ENCODE measurements at places on chromosomes 13 and 19.

GRCh38 chr19:4749870-4750590, 26.4 kb upstream of the DPP9 start:
- DNase-seq: no peak

DNA sequence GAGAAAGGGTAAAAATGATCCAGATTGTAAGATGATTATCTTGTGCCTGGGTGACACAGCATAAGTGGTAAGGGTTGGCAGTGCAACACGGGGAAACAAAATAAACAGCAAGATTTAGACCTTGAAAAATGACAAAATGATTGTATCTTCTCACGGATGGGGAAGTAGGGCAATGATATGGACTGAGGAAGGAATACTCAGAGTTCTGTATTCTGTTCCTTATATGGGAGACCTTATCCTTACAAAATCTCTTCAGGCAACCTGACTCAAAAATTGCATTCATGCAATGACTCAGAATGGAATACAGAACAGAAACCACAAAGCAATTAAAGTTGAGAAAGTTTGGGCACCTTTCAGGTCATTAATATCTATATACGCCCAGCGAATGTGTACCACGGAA, 149.0 kb downstream of the HS6ST3 start:
- no peak for DNase-seq

DNA sequence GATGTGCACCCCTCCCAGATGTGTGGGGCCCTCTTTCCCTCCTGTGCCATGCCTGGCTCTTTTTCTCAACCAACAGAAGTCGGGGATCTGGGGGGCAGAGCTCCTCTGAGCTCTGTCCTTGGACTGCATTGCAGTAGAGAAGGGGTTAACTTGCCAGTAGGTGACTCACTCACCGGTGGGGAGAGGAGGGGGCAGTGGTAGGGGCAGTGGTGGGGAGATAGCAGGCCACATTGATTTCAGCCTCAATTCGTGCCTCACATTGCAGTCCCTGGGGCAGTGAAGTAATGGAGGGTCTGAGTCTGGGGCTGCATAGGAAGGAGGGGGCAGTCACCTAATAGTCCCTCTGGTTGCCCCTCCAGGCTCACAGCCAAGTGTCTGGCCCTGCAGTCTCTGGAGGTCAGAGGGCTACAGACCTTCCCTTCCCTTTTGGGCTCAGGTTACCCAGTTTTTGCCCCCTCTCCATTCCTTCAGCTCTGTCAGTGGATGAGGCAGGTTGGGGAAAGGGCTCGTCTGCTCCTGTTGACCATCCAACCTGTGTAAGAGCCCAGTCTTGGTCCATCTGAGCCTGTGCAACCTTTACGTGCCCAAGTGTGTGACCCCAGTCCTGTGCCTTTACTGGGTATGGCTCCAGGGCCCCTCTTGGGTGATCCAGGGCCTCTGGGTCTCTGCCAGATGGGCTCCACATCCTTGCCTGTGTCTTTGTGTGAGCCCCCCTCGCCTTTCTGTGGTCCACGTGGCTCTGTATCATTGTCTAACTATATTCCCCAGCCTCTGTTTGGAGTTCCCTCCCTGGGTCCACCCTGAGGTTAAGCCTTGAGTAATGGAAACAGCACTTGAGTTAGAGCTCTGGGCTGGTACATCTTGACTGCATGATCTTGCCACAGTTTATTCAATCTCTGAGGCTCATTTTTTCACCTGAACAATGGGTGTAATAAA, 13.0 kb downstream of the CIC start:
- no peak for DNase-seq

DNA sequence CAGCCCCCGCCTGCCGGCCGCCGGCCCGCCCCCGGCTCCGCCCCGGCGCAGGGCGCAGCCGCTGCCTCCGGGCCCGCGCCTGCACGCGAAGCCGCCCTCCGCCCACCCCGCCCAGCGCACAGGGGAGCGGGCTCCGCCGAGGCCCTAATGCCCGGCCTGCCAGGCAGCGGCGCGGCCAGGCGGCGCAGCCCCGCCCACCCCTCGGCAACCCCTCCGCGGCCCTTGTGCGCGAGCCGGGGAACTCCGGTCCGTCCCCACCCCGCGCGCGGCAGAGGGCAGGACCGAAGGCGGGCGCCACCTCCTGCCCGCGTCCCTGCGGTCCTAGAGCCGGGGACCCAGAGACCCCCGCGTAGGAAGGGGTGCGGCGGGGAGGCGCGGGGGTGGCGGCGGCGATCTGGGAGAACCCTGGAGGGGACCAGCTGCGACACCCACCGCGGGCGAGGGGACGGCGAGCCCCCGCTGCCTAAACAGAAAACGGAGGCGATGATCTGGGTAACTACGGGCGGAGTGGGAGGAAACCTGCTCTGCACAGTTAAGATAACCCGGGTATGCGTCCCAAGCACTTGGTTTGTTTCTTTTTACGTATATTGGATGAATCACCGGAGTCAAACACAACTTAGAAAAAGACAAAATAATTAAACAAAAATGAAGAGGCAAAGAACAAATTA, 350 bp upstream of the USP12 start:
- DNase-seq: peak; percentile 91

GRCh38 chr13:95479731-95480130, 72.8 kb upstream of the CLDN10 start:
- DNase-seq: no peak

DNA sequence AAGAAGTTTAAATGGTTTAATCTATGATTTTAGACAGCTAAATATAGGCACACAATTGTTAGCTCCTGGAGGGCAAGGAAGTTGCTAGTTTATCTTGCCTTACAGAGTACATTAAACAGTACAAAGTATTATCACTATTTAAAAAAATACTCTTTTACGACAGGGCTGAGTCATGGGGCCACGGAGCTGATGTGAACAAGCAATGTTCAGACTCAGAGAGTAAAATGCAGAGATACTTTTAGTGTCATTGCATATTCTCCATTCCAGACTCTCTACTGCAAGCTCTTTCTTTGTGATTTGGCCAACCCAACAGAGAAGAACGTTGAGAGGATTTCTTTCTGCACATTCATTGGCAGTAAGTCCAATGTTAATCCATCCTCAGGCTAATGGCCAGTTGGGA, 352.4 kb downstream of the SPRY2 start:
- DNase-seq: no peak

GRCh38 chr13:75294110-75294509, 187.9 kb downstream of the TBC1D4 start:
- DNase-seq: no peak

DNA sequence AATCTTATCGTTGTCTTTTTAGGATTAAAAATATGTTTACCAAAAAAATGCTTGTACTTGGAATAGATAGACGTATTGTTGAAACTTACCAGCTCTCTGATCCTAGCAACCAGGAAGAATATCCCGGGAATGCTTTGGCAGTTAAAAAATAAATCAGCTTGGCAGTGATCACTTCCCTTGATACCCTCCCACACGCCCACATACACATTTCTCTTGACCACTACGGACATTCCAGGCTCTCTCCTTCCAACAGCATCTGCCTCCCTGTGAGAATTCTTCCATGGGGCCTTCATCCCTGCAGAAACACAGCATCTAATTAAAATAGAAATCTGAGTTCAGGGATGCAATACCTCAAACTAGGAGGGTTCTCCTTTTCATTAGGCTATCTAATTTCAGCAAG, 57.9 kb downstream of the THSD1 start:
- DNase-seq: no peak

- no peak for DNase-seq
Measured at GRCh38 chr13:36549755-36550154, 117.5 kb downstream of the CCNA1 start.

- no peak for DNase-seq
Measured at GRCh38 chr13:102517959-102518358, 78.8 kb upstream of the TPP2 start.

GRCh38 chr19:30563691-30564090, 191.5 kb downstream of the ZNF536 start:
- DNase-seq: no peak

DNA sequence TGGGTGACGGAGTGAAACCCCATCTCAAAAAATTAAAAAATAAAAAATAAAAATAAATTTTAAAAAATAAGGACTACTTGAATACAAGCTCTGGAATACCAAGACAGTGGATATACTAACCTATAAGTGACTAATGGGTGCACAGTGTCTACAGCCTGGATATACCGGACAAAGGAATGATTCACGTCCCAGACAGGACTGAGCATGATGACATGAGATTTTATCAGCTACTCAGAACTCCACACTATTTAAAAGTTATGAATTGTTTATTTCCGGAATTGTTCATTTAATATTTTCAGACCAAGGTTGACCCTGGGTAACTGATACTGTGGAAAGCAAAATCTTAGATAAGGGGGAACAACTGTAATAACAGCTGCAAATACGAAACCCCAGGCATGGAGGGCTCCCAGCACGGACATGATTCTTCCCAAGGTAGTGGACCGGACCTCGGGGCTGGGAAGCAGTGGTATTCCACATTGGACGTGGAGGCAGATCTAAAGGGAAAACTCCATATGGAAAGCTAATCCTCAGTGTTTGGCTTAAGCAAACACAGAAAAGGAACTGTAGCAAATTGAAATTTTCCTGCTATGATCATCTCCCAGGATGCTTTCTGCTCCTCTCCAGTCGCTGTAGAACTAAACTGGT, 102.6 kb upstream of the TSHZ3 start:
- no peak for DNase-seq

GRCh38 chr13:82165396-82166174, 1716.7 kb downstream of the SLITRK1 start:
- DNase-seq: no peak

- DNase-seq: no peak
Measured at GRCh38 chr13:66559093-66559492, 671.0 kb downstream of the PCDH9 start.

- no peak for DNase-seq
Measured at GRCh38 chr19:5498830-5499550, 43.8 kb downstream of the ZNRF4 start.

Measured in GM19239 (cell line).